Omental fat pad (tissue), 4 donors: ENCODE measurements at places on chromosomes 7 and 10. TPM values are rescaled to one million over a fixed set of nuclear protein-coding genes. Genes with fewer than 3 reads are reported as not detected.

Gene RAPGEF5
- total RNA-seq = 34.7 TPM

Gene GPR141
- total RNA-seq = 0.72 TPM

Gene TUBAL3
- not detected for total RNA-seq

Gene HOXA5
- 27.1 TPM for total RNA-seq

Gene NXPH1
- total RNA-seq = not detected

Gene TCAF2
- 1.4 TPM for total RNA-seq

Gene OR6V1
- not detected for total RNA-seq

Gene OR2A42
- total RNA-seq = not detected

Gene MAPK8
- 36.1 TPM for total RNA-seq

Gene LIPM
- not detected for total RNA-seq

Gene TSPAN12
- total RNA-seq = 21.3 TPM

Gene ARHGEF5
- total RNA-seq = 6.6 TPM

Gene UCMA
- not detected for total RNA-seq

Gene PTCD1
- 5.0 TPM for total RNA-seq

Gene CALHM3
- total RNA-seq = not detected

Gene C10orf53
- total RNA-seq = not detected

Gene ERVW-1
- not detected for total RNA-seq

Gene FOXI2
- total RNA-seq = not detected

Gene ADCYAP1R1
- total RNA-seq = 3.3 TPM

Gene EPHA1
- total RNA-seq = not detected

Gene PPIF
- total RNA-seq = 88.2 TPM

Gene CNNM1
- 0.32 TPM for total RNA-seq

Gene ABCB4
- 0.74 TPM for total RNA-seq

Gene AASS
- total RNA-seq = 92.7 TPM

Gene COBL
- total RNA-seq = 26.9 TPM

Gene HOXA4
- total RNA-seq = 3.8 TPM

Gene IFIT1B
- total RNA-seq = not detected

Gene ADARB2
- total RNA-seq = 0.13 TPM

Gene TDRD1
- total RNA-seq = 0.31 TPM

Gene VPS26A
- total RNA-seq = 35.7 TPM

Gene TACR2
- total RNA-seq = 0.44 TPM

Gene NPSR1
- not detected for total RNA-seq

Gene GTF2IRD2
- total RNA-seq = 32.6 TPM
